ENCODE measurements at places on chromosomes 11 and 22.

- DNase-seq: no peak
These were observed 79.5 kb downstream of the PDE2A start for GRCh38 chr11:72594493-72595291.

DNA sequence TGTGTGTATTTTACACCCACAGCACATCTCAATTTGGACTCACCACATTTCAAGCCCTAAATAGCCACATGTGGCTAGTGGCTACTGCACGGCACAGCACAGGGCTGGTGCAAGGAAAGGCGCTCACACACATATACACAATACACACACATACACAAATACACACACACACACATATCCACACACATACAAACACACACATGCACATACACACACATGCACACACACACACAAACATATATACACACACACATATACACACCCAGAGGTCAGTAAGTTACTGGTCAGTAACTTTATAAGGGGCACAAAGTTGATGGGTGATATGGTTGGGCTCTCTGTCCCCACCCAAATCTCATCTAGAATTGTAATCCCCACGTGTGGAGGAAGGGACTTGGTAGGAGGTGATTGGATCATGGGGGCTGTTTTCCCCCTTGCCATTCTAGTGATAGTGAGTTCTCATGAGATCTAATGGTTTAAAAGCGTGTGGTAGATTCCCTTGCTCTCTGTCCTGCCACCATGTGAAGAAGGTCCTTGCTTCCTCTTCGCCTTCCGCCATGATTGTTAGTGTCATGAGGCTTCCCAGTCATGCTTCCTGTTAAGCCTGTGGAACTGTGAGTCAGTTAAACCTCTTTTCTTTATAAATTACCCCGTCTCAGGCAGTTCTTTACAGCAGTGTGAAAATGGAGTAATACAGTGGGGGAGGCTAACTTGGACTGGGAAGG, 37.6 kb upstream of the DKK3 start:
- DNase-seq: no peak

- no peak for DNase-seq
These were observed 76.4 kb downstream of the MPPED1 start for GRCh38 chr22:43488031-43488866.

GRCh38 chr22:36625102-36625501, 78.5 kb downstream of the CACNG2 start:
- no peak for DNase-seq

- DNase-seq: no peak
These were observed 14.0 kb downstream of the MYRF start for GRCh38 chr11:61766353-61766841.

- DNase-seq: no peak
These were observed 22.5 kb downstream of the GAS2 start for GRCh38 chr11:22688914-22689313.

DNA sequence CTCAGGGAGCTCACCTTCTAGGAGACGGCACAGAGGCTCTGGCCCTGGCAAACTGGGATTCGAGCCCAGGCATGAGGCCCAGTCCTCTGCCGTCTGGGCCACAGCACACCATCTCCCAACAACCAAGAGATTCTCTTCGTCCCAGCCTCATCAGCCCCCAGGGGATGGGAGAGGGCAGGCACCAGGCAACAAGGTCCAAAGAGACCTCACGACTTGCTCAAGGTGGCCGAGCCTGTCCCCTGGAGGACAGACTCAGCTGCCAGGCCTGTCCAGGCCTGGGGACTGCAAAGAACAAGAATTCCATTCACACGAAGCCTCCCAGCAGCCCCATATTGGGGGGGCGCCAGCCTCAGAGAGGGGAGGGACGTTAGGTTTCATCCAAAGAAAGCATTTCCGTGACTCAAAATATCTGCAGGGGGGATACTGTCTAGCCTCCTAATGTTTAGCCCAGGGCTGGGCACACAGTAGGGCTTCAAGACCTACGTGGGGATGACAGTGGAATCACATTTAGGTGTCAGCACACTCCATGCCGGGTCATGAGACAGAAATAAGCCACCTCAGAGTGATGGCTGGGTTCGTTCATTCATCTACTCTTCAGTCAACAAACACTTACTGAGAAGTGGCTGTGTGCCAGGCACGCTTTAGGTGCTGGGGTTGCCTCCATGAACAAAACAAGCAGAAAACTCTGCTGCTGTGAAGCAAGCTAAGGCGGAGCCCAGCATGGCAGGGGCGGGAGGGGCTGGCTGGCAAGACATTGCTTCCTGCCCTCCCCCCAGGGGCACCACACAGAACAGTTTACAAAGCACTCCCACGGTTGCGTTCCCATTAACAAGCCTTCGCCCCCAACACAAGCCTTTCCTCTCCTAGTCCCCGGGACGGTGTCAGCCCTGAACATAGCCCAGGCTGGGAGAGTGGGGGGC, 1.2 kb downstream of the CARNS1 start:
- peak; percentile 69 for DNase-seq

DNA sequence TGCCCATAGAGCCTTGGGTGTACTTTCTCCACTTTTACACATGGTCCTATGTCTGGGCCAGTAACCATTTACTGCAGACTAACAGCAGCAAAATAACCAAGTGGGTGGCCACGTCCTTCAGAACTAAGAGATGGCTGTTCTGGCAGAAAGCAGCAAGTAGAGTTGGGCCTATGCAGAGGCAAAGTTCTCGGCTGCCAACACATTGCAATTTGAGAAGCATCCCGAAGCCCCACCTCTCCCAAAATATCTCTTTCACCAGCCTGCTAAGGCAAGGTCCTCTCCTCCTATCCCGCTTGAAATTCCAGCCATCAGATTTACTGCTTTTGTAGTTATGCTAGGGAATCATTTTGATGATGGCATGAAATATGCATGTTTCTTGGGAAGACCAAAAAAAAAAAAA, 118.5 kb upstream of the APOA1 start:
- no peak for DNase-seq

DNA sequence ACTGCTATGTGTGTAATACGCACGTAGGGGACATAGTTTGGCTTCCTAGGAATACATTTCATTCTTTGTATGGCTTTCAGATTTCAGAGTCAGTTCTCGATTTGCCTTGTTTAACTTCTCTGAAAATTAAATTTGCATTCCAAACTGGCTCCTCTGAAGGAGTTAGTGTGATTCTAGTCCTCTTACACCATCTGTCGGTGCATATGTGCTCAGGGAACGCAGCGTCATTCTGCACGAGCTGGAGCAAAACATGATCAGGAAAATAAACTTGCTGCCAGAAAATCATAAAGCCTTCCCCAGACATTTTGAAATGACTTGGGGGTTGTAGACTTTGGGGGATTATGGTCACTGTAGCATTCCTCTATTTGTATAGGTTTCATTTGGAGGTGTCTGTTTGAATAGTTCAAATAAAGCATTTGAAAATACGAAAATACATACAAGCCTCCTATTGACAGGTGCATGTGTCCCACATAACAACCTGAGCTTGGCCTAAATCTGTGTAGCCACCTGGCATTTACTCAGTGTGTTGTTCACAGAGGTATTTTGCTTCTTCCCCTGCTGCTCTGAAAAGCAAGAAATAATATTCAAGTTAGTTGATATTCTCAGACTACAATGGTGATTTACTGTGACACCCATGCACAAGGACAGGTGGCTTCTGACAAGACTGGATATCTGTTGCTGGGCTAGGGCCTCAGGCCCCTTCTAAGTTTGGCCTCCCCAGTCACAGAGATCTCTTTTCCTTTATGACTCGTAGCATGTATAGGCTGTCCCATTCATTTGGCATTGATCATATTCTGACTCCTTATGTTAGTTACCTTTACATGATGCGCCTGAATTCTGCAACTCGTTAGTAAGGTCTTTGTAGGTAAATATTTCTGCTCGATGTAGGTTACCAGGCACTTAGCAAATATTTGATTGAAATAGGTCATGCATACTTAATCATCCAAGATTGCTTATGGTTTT, 81.6 kb upstream of the SORL1-AS1 start:
- DNase-seq: no peak

DNA sequence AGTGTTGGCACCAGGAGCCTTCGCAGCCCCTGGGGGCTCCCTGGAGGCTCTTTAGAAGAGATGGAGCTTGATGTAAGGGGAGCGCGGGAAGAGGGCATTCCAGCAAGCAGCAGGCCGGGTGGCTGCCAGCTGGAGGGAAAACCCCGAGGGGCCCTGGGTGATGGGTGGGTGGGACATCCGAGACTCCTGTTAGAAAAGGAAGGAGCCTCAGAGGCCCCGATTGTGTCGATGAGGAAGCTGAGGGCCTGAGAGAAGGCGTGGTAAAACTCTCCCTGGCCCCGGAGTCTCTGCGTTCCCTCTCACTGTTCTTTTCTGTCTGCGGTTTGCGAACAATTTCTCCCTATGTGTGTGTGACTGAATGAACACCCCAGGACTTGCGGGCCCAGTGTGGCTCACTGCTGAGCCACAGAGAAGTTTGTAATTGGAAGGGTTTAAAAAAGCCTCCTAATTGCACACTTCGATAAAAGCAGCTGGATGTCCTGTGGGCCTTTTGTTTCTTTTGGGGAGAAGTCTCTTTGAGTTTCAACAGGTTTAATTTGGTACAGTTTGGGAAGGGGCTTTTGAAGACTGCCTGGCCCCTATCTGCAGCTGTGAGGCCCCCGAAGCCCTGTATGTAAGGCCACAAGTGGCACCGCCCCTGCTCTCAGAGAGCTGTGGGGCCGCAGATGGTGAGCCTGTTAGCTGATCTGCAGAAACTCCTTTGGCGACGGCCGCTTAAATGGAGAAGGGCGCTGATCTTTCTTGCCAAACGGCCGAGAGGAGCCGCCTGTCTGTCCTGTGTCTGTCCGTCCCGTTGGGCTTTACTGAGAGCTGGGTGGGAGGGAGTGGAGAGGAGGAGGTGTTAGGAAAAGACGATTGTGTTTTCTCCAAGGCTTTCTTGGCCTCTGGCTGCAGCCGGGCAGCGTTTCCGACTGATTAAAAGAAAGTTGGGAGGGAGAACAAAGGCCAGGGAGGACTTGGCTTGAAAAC, 2.0 kb downstream of the FBLN1 start:
- DNase-seq: no peak

DNA sequence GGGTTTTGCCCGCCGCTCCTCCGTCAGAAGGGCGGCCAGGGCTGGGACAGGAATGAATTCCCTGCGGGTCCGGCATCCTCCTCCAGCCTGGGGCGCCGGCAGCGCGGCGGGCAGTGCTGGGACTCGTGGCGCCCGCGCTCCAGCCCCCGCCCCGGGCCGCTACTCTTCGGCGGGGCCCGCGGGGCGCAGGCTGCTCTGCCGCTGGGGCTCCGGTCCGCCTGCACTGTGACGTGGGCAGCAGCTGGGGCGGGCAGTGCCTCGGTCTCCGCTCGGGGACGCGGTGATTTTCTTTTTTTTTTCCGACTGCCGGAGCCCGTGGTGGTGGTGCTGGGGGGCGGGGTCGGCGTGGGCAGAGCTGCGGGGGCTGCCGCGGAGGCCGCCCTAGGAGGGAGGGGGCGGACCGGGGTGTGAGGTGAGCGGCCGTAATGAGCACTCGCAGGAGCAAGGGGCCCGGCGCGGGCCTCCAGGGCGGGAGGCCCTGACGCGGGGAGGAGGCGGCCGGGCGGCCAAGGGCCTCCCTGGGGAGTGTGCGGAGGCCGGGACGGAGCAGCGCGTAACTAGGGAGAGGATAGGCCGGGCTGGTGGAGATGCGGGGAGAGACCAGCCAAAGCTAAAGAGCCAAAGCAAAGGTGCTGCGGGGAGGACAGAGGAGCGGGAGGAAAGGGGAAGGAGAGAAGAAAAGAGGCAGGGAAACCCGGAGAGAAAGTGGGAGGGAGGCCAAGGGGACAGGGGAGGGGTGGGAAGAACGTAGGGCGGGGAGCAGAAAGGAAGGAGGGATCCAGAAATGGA, 73.3 kb upstream of the ZBED5 start:
- peak; percentile 60 for DNase-seq

GRCh38 chr22:33240888-33241475, 182.8 kb upstream of the SYN3 start:
- DNase-seq: no peak

- peak; percentile 20 for DNase-seq
These were observed 37.8 kb upstream of the TH start for GRCh38 chr11:2209370-2209801.

DNA sequence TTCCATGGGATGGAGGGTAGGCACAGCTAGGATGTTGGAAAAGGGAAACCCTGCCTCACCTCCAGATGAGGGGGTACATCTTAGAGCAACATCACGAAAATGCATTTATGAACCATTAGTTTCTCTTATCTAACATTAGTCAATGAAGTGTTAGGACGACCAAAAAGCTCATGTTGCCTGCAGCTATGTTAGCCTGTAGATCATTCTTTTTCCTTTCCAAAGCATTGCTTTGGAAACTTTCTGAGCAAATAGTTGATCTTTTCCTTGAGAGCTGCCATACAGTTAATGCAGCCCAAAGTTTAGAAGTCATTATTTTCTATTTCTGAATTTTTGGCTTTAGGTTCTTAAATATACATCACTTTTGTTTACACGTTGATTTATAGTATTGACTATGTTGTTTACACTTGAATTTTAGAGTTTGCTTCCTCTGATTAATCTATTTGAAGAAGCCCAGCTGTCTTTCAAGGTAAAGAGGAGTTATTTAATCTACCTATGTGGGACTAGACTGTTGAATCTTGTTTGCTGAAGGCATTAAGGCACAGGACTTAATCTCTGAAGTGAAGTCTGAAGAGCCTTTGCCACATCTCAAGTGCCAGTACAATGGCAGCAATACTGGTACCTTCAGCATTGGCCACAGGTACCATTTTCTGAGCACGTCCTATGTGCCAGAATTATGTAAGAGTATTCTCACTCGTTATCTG, 11.0 kb downstream of the POU2AF3 start:
- no peak for DNase-seq

DNA sequence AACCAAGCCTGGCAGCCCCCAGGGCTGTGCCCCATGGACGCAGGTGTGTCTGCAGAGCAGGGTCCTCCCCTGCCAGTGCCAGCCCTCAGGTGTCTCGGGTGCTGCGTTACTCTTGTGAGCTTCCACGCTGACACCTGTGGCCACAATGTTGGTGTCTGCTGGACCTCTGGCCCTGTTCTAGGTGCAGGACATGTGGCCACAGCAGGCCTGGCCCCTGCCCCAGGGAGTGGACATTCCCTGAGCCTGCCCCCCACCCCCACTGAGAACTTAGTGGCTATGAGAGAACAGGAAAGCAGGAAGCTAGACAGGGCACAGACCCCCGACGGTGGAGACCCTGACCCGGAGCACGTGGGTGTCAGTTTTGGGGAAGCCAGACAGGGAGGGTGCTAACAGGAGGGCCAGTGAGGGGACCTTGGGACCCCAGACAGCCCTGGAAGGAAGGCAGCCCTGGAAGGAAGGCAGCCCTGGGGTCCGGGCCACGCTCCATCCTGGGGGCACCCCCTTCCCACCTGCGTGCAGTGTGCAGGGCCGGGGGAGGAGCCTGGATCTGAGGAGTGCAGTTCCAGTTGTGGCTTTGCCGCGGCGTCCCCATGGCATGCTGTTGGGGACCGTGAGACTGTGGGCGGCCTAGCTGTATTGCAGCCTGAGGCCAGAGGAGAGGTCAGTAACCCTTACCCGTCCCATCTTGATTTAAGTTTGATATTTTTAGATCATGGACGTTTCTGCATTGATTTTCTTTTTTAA, 43.9 kb upstream of the PPARA start:
- DNase-seq: no peak

Measured in activated T-cell treated with anti-CD3 and anti-CD28 coated beads, Interleukin-2, amount 50 U/mL, for 24 hours (primary cell).